ENCODE measurements at places on chromosomes 1 and 21. TPM values are rescaled to one million over a fixed set of nuclear protein-coding genes. Genes with fewer than 3 reads are reported as not detected.

DNA sequence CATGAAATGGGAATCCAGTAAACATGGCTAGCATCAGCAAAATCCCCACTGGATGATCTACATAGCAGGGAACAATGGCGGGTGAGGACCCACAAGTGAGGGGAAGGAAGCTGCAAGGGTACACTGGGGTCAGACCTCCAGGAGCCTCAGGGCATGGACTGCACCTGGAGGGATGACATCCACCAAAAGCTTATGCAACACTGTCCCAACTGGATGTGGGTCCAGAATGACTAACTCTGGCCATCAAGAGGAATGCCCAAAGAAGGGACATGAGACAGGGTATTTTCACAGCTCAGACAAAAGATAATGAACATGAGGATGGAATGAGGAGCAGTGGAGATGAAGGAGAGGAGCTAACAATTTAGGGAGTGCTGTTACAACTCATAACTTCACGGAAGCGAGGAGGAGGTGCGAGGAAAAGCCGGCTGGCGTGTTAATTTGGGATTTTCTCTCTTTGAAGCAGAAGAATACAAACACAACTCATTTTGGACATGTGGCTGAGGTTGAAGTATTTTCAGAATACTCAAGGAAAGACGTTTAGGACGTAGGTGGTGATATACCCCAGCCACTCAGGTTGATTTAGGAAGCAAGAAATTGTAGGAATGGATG, 5.7 kb downstream of the HLCS start:
- no peak for DNase-seq

- DNase-seq: no peak
Measured at GRCh38 chr1:226975259-226976250, 35.5 kb downstream of the COQ8A start.

- peak; percentile 88 for DNase-seq
Measured at GRCh38 chr1:10980094-10980577, 32.3 kb upstream of the TARDBP start.

DNA sequence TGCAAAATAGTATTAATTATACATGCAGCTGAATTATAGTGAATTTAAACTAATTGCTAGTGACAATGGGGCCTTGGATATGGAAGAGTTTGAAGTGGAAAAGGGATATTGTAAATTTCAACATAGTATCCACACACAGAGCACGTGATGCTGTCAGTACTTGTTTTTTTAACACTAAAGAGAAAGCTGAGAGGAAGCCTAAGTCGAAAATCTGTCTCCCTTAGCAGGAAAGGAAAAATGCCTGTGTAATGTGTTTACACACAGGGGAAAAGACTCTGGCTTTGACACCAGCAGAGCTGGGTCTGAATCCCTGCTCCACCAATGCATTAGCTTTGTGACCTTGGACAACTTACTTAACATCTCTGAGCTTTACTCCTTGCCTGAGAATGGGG, 42.6 kb downstream of the PCSK9 start:
- DNase-seq: no peak

DNA sequence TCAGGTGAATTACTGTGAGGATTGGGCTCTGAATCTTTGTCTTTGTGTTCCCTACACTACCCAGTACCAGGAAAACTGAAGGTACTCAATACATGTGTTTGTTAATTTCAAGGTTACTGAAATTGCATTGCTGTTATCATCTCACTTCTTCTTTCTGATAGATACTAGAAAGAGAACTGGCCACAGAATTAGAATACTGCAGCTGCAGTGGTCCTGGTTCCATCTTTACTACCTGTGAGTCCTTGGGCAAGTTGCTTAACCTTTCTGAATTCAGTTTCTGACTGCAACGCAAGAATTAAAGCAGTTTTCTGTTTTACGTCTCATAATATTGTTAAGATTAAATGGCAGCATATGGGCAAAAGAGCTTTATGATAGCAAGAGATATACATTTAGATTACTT, 263.5 kb downstream of the LMO4 start:
- DNase-seq: no peak

DNA sequence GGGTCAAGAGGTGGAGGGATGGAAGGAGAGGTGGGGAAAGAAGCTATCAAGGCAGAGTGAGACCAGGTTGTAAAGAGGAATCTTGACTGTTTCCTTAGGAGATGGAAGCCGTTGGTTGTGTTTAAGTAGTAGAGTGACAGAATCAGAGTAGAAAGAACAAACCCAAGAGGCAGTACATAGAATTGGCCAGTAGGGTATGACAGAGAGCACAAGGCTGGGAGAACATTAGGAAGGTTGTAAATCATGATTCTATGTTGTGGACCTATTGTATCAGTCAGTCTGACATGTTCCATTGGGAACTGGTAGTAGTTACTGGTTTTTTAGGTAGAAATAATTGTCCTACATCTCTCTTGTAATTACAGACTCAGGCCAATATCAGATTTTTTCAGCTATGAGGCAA, 486.9 kb upstream of the USP24 start:
- DNase-seq: no peak

DNA sequence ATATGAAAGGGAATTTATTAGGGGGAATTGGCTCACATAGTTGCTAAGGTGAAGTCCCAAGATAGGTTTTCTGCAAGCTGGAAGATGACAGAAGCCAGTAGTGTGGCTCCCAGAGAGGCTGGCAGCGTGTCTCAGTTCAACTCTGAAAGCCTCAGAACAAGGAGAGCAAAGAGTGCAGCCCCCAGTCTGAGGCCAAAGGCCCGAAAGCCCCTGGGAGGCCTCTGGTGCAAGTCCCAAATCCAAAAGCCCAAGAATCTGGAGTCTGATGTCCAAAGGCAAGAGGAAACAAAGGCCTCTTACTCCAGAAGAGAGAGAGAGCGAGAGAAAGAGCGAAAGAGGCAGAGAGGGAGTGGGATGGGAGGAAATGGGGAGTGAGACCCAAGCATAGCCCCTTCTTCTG, 18.3 kb downstream of the KCNA2 start:
- DNase-seq: no peak

GRCh38 chr1:146016891-146017290, 4.6 kb downstream of the HJV start:
- no peak for DNase-seq

DNA sequence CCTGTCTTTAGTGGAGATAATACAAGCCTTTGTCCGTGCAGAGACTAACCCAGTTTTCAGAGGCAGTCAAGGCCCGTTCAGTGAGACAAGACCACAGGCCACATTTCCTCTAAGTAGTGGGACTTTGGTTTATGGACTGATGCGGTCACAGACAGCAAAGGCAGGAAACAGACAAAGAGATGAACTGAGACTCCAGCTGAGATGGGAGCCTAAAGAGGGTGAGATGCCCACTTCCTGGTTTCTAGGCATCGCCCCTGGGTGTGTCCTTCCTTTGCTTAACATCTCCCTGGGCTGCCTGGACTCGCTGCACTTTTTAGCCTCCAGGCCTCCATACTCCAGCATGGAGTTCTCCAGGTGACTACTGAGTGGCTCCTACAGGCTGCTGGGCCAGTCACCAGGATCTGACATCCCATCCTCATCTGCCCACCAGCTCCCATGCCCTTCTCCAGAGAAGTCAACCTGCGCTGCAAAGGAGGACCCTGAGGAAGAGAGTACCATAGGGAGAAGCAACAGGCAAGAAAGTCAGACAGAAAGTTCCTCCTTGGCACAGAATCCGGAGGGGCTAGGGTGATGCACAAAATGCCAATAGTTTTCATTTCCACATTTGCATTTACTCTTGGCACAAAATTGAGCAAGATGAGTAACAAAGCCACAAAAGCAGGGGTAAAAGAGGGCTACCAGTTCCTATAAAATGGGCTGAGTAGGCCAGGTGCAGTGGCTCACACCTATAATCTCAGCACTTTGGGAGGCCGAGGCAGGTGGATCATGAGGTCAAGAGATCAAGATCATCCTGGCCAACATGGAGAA, 15.1 kb downstream of the THEMIS2 start:
- peak; percentile 54 for DNase-seq

DNA sequence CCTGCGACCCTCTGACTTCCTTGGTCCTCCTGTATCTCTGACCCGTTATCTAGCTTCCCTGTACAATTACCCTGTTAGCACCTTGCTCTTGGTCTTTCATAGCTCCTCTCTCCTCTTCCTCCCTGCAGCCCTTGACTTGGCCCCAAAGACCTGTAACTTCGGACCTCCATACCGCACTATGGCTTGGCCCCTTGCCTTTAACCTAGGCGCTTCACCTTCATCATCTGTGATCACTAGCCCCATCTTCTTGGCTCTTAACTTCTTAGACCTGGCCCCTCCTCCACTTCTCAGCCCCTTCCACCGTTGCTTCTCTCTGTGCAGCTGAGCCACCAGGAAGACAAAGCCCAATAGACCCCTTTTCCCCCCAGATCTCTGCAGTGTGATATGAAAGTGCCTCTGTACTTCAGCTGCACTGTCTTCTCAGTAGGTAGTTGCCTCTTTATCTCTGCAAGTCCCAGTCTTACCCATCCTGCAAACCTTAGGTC, 740 bp downstream of the ZNF691 start:
- DNase-seq: no peak

- no peak for DNase-seq
Measured at GRCh38 chr1:31796707-31797106, 19.1 kb downstream of the SPOCD1 start.

DNA sequence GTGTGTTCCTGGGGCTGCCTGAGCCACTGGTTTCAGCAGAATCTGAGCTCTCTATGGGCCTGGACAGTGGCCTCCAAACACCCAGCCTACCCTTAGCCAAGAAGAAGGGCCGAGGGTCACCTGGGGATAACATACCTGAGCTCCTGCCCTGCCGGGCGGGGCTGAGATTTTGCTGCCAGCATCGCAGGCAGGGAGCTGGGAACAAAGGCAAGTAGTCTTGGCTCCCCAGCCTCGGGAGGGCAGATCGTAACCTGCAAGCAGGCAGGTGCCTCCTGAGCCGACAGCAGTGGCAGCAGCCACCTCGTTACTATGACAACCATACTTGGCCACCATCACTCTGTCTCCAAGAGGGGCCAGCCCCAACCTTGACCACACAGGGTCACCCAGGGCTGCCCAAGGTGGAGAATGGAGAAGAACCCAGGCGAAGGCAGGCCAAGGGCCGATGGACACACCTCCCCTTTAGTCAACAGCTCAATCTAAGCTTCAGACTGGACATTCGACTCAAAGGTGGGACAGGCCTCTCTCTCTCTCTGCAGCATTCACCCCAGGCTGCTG, 54.6 kb downstream of the TOMM20 start:
- peak; percentile 81 for DNase-seq

Gene ZMYND12
- 1.9 TPM for total RNA-seq

Gene DRAXIN
- total RNA-seq: 0.09 TPM

Gene CD1E
- 3.8 TPM for total RNA-seq

Gene ZBTB8B
- not detected for total RNA-seq

Gene CLDN19
- total RNA-seq: not detected

Measured in upper lobe of right lung (tissue), 1 donor.